ENCODE measurements at places on chromosomes 11 and 22. TPM values are rescaled to one million over a fixed set of nuclear protein-coding genes. Genes with fewer than 3 reads are reported as not detected.

- DNase-seq = no peak
Observed at GRCh38 chr11:33692013-33692504, 8.6 kb downstream of the C11orf91 start.

DNA sequence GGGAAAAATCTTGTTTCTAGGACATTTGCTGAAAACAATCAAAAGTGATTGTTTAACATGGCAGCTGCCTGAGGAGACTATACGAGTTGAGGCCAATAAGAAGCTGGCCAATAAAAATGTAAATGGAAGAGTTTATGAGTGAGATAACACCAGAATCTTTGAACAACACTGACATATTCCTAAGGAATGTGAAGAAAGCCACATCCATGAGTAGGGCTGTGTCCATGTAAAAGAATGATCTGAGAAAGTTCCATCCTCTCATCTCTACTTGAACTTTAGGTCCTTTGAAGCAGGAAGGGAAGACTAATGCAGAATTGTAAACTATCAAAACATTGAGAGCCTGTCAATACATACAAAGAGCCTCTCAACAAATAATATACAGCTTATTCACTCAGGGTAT is 6.9 kb upstream of the CHORDC1 start:
- DNase-seq = no peak

GRCh38 chr22:27327981-27328721 is 473.4 kb downstream of the MN1 start:
- peak; percentile 14 for DNase-seq

DNA sequence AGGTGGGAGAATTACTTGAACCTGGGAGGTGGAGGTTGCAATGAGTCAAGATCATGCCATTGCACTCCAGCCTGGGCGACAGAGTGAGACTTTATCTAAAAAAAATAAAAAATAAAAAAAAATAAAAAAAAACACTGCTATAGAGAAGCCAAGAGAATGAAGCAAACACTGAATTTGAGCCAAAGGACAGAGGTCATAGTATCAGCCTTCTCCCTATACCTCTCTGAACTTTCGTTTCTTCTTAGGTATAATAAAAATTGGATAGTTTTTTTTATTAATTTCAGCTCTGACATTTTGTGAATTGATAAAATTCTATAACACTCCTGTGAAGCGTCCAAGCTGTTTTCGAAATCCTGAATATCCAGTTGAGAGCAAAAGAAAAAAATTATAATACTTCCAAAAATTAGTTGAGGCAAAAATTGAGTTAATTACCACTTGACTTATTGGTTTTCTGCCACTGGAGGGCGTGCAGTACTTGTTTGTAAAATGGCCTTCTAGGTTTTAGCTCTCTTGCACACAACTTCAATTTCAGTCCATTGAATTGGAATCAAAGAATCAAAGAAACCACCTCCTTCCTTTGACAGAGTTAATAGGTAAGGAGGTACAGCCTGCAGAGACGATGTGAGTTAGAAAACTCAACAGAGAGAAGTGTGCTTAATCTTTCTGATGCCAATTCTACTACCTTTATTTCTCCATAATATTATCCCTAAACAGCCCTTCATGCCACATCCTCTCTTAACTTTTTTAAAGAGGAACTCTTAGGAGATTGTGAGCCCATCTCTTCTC is 143.2 kb downstream of the BBOX1 start:
- DNase-seq = no peak

DNA sequence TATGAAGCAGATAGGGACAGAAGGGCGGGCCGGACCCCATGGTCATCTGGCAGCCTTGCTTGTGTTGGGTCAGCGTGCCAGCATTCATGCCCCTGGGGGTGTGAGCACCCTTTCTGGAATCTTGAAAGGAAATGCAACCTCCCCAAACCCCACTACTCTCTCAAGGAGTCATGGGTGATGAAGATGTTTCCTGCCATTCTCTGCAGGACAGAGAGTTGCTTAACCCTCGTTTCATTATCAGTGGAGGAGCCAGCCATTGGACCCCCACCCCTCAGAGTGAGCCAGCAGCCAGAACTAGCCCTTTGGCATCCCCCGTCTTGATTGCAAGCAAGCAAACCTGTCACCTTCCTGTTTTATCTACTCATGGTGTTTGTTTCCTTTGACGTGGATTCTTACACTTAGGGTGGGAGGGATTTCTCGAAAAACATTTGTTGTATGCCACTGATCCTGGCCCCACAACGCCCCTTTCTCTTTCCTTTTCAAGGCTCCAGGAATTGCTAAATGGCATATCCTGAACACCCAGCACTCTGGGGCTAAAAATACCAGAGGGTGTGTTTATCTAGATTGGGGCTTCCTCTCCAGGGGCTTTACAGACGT is 258.3 kb downstream of the ETS1 start:
- DNase-seq = no peak

DNA sequence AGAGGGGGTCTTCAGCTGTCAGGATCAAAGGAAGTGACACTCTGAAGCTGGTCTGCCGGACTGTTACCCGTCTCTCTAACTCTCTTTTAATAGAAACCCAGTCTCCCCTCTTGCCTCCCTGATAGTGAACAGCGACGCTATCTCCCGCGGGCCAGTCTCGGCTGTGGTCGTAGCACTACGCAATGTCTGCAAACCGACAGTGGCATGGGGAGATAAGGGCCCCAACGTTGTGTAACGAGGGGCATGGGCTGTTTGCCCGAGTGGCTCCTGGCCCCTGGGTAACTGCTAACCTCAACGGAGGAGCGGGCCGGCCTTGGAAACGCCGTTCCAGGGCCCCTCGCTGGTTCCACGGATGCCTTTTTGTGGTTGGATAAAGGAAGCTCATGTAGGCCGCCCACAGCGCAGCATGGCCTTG is 23.3 kb downstream of the ZBTB16 start:
- DNase-seq = no peak

DNA sequence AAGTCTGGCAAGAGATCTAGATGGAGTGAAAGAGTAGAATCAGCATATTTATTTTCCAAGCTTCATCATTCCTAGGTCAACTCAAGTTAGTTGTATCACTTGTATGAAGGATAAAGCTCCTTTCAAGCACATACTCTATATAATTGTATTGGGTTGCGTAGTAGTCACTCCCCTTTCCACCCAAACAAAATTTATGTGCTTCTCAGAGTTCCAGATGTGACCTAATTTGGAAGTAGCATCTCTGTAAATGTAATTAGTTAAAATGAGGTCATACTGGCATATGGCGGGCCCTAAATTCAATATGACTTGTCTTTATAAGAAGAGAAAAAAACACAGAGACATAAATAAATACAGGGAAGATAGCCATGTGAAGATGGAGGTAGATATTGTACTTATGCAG is 226.8 kb upstream of the CHORDC1 start:
- DNase-seq = no peak

- no peak for DNase-seq
Observed at GRCh38 chr11:104564921-104565582, 333.2 kb downstream of the CASP12 start.

DNA sequence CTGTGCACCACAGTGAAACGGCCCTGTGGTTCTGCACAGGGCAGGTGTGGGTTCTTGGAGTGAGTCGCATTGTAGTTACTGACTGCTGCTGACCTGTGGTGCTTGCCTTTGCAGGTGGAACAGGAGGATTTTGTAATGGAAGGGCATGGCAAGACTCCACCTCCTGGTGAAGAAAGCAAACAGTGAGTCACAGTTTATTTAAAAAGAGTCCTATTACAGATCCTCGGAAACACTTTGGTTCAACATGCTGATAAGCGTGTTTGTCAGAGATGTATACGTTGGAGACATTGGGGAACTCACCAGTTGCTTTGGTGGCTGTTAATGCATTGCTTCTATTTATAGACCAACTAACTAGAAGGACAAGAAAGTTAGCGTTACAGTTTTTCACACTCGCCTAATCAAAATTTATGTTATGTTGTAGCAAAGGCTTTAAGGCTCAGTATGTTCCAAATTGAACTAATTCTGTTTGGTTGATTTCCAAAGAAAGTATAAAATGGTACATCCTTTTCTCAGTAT is 21.7 kb upstream of the TNRC6B start:
- peak; percentile 69 for DNase-seq

GRCh38 chr22:47810505-47811500 is 1048.4 kb downstream of the TBC1D22A start:
- DNase-seq = no peak

Gene GTPBP1
- total RNA-seq = 108 TPM

Gene FOLR1
- total RNA-seq = 0.92 TPM

DNA sequence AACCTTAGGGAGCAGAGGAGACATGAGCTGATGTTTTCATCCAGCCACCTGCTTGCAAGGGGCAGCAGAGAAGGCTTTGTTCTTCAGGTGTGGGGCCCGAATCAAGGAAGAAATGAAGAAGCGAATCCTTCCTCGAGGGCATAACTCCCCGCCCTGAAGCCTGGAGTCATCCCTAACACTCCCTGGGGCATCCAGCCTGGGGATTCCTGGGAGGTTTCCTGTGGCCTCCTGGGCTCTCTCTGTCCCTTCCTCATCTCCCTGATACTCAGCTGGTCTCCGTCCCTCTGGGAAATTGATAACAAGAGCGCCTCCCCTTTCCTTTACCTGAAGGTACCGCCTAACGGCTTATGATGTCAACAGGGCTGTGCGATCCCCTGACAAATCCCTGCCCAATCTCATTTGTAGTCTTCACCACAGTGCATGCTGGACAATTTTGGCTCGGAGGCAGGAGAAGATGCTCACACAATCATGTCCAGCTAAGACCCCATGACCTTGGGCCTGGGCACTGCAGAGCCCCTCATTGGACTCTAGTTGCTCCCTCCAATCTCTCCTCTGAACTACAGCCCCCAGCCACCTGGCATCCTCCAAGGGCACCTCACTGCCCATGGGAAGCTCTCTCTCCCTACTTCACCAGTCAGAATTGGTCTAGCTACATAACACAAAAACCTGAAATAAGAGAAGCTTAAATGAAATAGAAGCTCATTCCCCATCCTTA is 80.6 kb upstream of the RTL6 start:
- peak; percentile 19 for DNase-seq

- DNase-seq = no peak
Observed at GRCh38 chr11:2547806-2548205, 103.0 kb downstream of the KCNQ1 start.

- DNase-seq = peak; percentile 71
Observed at GRCh38 chr11:72040491-72041363, 39.6 kb downstream of the NUMA1 start.

DNA sequence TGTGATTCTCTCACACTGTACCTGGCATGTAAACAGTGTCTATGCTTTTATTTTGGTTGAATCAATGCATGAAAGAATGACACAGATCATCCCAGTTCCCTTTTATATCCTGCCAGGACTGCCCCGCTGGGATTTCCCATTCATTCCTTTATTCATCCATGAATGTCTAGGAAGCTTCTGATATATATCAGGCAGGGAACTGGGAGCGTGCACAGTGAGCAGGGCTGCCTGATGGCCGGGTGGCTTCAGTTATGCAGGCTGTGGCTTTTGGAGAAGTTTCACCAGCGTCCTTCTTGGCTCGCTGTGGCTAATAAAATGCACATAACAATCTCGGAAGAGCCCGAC is 789.0 kb downstream of the TBC1D22A start:
- DNase-seq = no peak

Gene RASD2
- 0.53 TPM for total RNA-seq

DNA sequence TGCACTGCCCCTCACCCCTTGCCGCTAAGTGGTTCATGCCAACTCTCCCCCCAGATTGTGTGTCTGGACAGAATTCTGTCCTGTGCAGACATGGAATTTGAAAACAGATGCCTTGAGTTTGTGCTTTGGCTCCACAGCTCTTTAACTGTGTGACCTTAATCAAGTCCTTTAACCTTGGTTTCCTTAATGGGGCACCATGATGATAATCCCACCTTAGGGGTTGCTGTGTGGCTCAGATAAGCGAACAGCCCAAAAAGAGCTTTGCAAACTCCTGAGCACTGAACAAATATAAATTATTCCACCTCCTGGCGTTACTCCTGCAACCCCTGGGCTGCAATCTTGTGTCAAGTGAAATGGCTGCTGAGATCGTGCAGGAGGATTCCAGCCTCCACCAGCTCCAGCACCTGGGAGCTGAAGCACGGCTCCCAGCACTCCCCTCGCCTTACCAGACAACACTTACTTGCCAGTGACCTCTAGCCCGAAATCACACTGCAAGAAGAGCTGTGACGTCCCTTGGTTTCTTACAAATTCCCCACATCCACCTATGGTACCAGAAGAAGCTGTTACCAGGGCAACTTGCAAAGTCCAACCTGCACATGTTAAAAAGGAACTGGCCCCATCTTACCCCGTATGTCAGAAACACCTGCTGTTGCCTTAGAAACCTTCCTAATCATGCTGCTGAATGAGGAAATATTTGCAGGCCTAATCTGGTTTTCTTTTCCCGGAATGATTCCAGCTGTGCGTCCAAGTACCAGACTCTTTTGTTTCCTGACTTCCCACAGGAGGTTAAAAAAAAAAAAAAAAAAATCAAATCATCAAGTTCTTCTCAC is 13.2 kb downstream of the VPS37C start:
- no peak for DNase-seq

GRCh38 chr11:28107191-28107749 is 686 bp downstream of the KIF18A start:
- DNase-seq = no peak

Gene KIRREL3
- total RNA-seq = 0.09 TPM

DNA sequence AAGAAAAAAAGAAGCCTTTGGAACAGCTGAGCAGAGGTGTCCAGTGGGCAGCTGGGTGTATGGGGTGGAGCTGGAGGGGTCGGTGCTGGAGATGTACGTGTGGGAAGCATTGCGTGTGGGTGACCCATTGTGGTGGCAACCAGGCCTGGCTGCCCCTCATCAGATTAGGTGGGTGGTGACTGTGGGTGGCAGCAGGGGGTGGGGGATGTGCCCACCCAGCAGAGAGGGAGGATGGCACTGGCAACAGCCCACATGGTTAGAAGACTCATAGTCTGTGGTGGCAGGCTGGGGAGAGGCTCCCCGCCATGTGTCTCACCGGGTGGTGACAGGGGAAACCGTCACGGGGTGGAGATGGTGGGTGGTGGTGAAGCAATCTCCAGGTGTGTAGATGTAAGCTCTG is 27.6 kb downstream of the TP53I11 start:
- DNase-seq = no peak

GRCh38 chr11:77054084-77054483 is 12.7 kb upstream of the CAPN5 start:
- DNase-seq = no peak

GRCh38 chr11:2401436-2401984 is 960 bp downstream of the TSSC4 start:
- no peak for DNase-seq

DNA sequence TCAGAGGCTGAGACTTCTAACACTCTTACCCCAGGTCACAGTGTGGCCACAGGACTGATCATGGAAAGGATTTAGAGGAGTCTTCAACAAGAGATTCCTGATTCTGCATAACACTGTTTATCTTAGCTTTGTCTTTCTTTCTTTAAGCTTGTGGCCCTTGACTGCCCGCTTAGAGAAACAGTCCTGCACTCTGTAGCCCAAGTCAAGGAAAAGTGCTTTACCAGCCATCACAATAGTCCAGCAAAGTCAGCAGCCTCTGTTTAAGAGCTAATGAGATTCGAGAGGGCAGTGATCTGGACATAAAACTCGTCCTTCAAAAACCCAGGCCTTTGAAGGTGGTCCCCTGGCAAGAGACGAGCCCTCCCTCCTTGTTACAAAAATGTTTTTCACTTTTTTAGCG is 30.0 kb downstream of the PRDM10 start:
- no peak for DNase-seq

- DNase-seq = no peak
Observed at GRCh38 chr11:33640730-33641371, 59.8 kb downstream of the C11orf91 start.

Data from H9 (cell line).